ENCODE measurements at places on chromosomes 7 and 10.

GRCh38 chr10:21318540-21319167 is 206.8 kb downstream of the SKIDA1 start:
- no peak for DNase-seq

DNA sequence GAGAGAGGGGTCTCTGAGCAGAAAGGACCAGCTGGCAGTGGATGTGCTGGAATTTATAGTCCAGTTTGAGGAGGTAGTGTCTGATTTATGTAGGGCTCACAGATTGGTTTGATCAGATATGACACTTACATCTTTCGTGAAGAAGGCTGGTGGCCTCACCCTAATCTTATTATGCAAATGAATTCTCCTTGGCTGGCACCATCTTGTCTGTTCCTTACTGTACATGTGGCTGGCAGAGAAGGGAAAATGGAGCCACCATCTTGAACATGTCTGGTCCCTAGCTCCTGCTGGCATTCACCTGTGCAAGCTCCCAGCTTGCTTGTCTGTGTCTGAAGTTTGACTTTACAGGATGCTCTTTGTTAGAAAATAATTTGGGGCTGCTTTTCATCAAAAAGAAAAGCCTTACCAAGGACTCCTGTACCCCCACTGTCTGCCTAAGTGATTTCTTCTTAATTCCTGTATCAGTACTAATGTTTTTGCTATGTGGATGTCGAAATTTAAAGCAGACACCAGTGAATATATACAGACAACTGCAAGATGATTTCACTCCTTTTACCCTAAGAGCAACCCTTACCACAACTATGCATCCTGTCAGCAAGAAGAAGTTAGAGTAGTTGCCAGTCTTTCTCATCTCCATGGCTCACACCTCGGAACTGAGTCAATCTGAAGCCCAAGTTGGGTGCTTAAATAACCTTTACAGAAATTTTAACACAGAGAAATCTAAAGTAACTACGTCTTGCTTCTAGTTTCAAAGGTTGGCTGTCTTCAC is 322.0 kb upstream of the SEMA3D start:
- no peak for DNase-seq

- no peak for DNase-seq
These were observed 997.1 kb upstream of the C7orf33 start for GRCh38 chr7:147593271-147594057.

DNA sequence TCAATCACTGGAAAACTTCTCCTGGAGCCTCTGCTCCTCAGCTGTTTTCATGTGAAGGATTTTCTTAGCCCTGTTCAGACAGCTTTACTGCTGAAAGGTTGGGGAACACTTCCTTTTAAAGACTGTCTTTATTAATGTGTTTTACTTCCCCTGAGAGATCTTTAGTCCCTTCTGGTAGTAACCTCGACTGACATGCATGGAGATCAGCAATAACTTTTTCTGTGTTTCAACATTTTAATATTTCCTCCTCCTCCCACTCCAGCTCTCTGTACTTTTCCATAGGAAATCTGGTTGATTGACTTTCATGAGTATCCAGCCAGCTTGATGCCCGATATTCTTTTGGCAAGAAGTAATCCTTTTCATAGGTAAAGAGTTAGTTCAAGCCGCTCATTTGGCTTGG is 62.7 kb upstream of the STRIP2 start:
- DNase-seq = no peak

DNA sequence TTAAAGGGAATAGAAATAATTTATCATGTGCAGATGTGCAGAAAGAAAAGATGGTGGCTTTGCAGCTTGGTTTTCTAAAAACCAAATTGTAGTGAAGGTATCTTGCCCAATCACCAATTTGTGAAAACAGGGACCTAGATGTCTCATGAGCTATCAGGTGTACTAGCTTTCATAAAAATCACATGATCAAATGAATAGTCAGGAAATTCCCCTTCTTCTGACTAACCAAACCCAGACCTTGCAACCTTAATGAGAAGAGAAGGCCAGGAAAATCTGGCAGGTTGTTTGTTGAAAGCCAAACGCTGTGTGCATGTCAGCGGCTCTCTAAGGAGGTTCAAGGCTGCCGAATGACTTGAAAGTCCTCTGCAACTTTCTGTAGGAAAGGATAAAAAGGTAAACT is 304.4 kb upstream of the NRP1 start:
- DNase-seq = no peak

GRCh38 chr7:76333511-76334101 is 25.2 kb downstream of the YWHAG start:
- DNase-seq = no peak

DNA sequence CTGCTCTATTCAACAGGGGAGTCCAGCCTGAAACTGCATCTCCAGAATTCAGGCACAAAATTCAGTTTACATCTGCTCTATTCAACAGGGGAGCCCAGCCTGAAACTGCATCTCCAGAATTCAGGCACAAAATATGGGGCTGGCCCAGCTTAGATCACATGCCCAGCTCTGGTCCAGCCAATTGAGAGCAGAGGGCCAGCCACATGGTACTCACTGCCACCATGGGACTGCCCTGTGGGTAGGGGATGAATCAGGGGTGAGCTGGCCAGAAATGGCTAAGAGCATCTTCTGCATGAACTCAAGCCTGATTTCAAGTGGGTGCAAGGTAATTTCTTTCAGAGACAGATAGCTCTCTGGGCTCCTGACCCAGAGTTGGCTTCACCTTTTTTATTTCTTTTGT is 156.6 kb upstream of the LYZL2 start:
- DNase-seq = no peak

- no peak for DNase-seq
These were observed 2.3 kb downstream of the METTL27 start for GRCh38 chr7:73839743-73840714.

DNA sequence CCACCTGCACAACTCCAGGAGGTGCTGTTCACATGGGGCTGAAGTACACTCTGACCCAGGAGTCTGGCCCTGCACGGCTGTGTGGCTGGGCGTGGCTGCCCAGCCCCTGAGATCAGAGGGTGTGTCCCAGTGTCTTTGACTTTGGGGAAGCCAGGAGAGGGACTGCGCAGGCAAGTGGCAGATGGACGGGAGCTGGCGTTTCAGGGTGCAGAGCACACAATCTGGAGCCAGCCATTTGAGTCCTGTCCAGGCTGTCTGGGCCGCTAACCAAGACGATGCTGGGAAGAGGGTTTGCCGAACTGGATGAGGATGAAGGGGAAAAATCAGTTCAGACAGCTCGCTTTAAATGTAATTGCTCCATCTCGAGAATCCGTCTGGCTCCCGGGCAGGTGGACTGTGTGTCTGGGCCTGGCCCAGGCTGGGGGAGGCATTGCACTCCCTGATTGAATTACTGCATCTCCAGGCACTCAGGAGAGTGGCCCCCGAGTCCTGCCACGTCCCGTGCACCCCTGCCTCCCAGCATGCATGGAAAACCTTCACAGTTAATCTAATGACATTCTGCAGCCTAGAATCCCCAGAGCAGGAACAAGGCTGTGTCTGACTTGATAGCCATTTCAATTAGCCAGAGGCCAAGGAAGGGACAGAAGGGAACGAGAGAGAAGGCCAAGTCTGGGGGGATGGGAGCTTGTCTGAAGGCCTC is 120.8 kb upstream of the NANOS1 start:
- no peak for DNase-seq

- no peak for DNase-seq
These were observed 118.8 kb downstream of the DLG5 start for GRCh38 chr10:77807706-77808105.

DNA sequence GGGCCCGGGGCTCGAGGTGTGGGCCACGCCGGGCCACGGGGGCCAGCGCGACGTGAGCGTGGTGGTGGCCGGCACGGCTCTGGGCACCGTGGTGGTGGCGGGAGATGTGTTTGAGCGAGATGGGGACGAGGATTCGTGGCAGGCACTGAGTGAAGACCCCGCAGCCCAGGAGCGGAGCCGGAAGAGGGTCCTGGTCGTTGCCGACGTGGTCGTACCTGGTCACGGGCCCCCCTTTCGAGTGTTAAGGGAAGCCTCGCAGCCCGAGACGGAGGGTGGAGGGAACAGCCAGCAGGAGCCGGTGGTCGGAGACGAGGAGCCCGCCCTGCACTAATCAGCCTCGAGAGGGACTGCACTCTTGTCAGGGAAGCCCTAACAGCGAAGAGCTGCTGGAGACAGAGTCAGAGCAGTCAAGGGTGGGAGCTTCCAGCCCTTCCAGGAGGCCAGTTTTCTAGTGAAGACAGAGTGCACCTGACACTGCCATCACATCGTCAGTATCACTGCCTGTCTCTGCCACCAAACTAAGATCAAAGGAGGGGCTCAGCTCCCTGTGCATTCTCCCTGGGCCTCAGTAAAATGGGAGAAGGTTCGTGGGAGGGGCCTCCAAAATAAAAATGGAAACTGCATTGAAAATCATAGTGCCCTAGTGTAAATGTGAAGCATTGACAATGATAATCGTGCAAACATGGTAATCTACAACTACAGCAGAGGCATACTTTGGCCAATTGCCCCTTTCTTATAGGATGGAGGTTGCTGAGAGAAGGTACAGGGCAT is 1.3 kb downstream of the MBLAC1 start:
- no peak for DNase-seq

DNA sequence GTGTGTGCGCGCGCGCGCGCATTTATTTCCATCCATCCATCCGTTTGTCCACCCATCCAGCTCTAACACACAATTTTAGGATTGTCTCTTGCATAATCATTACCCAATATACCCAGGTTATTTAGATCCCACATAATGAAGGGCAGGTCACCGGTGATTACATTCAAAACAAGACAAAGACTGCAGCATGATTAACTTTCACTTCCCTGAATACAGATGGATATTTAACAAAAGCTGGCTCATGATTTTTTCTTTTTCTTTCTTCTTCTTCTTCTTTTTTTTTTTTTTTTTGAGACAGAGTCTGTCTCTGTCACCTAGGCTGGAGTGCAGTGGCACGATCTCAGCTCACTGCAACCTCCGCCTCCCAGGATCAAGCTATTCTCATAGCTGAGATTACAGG is 86.2 kb downstream of the SH3PXD2A start:
- no peak for DNase-seq

DNA sequence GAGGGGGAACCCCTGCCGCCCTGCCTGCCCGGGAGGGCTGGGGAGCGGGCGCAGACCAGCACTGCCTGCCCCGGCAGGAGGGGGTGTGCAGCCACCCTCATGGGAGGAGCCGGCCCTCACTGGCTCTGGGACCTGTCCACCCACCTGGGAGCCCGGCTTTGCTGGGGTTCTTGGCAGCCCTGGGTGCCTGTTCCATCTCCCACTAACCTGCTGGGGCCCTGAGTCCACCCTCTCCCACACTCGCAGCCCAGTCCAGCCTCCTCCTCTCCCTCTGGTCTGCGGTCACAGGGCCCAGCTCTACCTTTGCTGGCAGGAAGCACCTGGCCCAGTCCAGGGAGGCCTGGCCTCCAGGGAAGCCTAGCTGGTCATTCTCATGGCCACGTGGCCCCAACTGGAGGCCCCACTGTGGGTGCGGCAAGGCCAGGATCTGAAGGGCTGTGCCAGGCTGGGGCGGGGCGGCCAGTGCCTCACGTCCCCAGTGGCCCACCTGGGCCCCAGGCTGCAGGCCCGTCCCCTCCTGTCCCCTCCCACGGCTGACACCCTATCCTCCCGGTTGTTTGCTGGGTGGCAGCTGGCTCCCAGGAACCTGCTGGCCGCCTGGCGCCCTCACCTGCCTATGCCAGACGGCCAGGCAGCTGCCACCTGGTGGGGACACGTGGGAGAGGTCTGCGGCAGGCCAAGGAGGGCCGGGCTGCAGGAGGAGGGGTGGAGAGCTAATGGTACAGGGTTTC is at the start of gene TMEM184A:
TSS of gene TMEM184A (minus strand) at position 393 of the 731 bp plus-strand sequence. CDS start 721 bp downstream, outside the sequence.
- no peak for DNase-seq

DNA sequence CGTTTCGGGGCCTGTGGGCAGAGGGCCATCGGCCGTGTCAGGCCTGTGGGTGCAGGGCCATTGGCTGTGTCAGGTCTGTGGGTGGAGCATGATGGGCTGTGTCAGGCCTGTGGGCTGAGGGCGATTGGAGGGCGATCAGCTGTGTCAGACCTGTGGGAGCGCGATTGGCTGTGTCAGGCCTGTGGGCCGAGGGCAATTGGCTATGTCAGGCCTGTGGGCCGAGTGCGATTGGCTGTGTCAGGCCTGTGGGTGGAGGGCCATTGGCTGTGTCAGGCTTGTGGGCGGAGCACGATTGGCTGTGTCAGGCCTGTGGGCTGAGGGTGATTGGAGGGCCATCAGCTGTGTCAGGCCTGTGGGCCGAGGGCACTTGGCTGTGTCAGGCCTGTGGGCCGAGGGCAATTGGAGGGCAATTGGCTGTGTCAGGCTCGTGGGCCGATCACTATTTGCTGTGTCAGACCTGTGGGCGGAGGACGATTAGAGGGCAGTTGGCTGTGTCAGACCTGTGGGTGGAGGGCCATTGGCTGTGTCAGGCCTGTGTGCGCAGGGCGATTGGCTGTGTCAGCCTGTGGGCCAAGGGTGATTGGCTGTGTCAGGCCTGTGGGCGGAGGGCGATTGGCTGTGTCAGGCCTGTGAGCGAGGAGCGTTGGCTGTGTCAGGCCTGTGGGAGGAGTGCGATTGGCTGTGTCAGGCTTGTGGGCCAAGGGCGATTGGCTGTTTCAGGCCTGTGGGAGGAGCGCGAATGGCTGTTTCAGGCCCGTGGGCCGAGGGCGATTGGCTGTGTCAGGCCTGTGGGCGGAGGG is 54.1 kb downstream of the DYNC2I1 start:
- no peak for DNase-seq

GRCh38 chr10:21169271-21169670 is 272.2 kb upstream of the NEBL start:
- no peak for DNase-seq

DNA sequence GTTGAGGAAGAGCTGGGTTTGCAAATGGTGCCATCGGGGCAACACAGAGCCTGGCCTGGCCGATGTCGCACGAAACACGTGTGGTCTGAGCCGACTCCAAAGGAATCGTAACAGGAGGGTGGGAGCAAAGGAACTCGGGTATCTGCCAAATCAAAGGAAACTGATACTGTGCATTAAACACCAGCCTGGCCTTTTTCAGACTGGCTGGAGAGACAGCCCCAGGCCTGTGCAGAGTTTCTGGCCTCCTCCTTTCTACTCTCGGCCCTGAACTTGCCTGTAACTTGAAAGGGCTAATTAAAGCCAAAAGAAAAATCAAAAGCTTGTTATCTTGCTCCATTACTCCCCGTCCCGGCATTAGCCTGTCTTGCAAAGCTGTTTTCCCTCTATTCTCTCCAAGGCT is 71.4 kb downstream of the PLXNA4 start:
- DNase-seq = no peak

GRCh38 chr7:40866601-40867000 is 731.8 kb downstream of the SUGCT start:
- DNase-seq = no peak

DNA sequence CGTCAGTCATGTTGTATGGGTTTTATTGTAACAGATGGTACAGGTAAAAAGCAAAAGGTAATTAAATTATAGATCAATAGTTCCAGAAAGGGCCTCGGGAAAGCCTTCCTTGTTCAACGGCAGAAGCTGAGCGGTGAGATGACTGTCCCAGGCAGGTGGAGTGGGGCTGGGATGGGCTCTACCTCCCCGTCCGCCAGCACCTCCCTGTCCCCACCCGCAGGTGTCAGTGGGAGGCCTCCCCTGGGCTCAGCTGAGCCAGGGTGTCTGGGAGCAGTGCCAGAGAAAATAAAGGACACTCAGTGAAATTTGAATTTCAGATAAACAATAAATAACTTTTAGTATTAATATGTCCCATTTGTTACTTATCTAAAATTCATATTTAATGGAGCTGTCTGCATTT is 58.9 kb downstream of the CLRN3 start:
- DNase-seq = no peak

GRCh38 chr7:153084278-153084677 is 324.7 kb downstream of the ACTR3B start:
- no peak for DNase-seq

GRCh38 chr10:113762083-113762482 is 10.6 kb downstream of the PLEKHS1 start:
- DNase-seq = no peak

- no peak for DNase-seq
These were observed 13.8 kb downstream of the RSU1 start for GRCh38 chr10:16803464-16803863.

- DNase-seq = no peak
These were observed 14.7 kb upstream of the NODAL start for GRCh38 chr10:70456164-70456563.
